ENCODE measurements at places on chromosomes 2 and 18.
A peak's percentile ranks its signal among the peaks of the same experiment; 100 is the strongest.

DNA sequence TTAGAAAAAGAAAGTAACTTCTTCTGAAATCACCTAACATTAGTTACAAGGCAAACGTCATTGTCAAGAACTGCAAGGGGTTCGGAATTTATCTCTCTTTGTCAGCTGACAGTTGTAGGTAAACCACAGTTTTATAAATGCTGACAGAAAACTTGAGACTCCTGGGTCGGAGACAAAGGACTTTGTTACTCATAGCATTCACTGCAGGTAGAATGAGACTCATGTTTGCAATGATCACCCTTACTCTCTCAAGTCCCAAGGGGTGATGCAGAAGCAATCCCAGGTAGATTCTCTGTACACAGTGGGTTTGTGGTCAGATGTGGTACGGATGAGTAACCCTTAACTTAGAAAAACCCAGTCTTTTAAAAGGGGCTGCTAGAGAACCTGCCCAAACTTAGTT lies 757.8 kb downstream of the TRIB2 start:
- DNase-seq, result no peak

GRCh38 chr2:224407241-224407701 lies 5.4 kb upstream of the FAM124B start:
- no peak for DNase-seq

- DNase-seq, result no peak
These were observed 2.4 kb downstream of the LRRC30 start for GRCh38 chr18:7233134-7233810.

GRCh38 chr2:168346725-168347477 lies 99.5 kb upstream of the STK39 start:
- DNase-seq, result peak; percentile 30

DNA sequence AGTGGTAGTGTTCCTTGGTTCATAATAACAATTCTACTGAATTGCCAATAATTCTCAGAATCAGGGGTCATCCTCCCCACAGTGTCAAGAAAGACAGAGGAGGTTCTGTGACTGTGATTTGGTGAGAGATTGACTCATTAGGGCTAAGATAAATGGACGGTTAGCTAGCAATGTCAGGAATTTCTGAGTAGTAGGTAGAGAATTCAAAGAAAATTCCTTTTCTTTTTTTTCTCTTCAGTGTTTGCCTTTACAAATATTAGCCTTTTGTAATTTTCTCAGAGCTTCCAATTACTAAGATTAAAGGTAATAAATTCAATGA lies 16.8 kb upstream of the CRIM1 start:
- DNase-seq, result no peak

DNA sequence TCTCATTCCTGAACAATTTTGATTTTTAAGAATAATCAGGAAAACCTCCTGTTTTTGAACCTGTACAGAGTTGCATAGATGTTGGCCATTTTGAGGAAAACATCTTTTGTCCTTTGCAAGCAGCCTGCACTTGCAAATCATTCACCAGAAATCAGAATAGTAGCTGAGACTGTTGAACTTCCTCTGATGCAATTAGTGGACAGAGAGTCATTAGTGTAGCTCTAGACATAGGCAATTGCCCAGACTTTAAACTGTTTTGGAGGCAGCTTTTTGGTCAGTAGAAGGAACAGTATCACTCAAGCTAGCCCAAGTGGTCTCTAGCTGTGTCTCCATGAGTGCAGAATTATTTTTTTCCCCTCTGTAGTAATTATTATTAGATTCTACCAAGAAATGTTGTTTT lies 326.1 kb downstream of the PIK3C3 start:
- no peak for DNase-seq

GRCh38 chr2:96427917-96428316 lies 77.2 kb downstream of the NEURL3 start:
- DNase-seq, result no peak

GRCh38 chr18:48837676-48838075 lies 113.1 kb downstream of the SMAD7 start:
- no peak for DNase-seq

DNA sequence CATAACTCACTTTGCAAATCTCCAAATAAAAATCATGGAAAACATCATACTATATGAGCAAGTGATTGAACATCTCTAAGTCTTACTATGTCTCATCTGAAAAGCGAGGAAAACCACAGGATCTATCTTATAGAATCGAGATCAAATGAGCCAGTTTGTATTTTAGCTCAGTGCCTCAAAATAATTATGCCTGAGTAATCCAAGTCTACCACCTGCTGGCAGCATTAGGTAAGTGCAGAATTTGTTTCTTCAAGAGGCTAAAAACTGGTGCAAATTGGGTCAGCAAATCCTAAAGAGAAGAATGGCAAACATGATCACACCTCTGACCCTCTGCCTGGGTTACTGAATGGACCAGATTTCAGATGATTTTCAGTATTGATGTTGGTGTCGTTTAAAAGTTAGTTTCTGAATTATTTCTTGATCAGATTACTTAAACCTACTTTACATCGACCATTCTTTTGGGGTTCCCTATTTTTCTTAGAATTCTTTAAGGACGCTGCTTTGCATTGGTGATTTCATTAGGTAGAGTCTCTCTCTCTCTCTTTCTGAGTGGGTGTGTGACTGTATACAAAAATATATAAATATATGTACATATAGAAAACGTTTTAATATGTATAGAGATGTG lies 12.7 kb upstream of the FHOD3 start:
- peak; percentile 28 for DNase-seq

DNA sequence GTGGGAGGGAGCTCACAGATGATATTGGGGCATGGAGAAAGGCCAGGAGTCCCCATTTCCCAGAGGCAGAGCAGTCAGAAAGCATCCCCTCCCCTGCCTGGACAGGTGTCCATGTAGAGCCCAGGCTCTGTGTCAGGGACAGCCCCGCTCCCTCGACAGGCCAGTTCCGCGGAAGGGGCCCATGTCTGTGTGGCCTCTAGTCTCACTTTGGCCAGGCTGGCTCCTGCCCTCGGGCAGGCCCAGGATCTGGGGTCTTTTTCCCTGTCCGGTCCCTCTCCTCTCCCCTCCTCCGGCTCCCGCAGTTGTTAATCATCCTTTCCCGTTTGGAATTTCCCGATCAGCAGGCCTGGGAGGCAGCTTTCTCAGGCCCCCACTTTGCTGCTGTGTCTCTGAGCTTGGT lies 20.4 kb upstream of the PDIA6 start:
- DNase-seq, result no peak

GRCh38 chr2:28447943-28448792 lies 47.7 kb upstream of the PLB1 start:
- no peak for DNase-seq

DNA sequence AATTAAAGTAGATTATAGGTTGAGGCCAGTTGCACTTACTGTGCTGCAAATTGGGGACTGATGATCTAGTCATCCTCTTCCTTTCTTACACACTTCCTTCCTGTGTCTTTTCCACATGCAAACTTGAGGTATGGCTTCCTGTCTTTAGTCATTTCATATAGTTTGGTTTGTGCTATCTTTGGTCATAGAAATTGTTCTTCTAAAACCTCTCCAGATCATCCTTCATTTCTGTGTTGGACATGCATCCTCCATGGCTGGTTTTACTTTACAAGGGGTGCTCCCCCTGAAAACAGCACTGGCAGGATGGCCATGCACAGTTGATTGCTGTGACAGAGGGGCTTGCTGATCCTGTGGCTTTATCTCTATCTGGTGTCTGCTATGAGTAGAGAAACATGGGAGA lies 36.5 kb downstream of the MGAT5 start:
- DNase-seq, result no peak

- DNase-seq, result no peak
These were observed 68.9 kb downstream of the ZNF521 start for GRCh38 chr18:25282896-25283703.

DNA sequence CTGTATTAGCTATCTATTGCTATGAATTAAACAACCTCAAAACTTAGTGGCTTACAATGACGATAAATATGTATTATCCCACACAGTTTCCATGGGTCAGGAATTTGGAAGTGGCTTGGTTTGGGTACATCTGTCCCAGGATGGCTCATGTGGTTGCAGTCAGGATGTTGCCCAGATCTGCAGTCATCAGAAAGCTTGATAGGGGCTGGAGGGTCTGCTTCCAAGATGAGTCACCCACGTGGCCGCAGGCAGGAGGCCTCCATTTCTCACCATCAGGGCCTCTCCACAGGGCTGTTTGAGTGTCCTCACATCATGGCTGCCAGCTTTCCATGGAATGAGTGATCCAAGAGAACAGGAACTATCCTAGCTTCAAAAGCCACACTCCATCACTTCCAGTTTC lies 46.4 kb downstream of the CHRNA1 start:
- DNase-seq, result no peak

- DNase-seq, result no peak
These were observed 372.9 kb downstream of the EN1 start for GRCh38 chr2:118474541-118474920.

GRCh38 chr2:155456222-155456621 lies 757.7 kb downstream of the KCNJ3 start:
- no peak for DNase-seq

DNA sequence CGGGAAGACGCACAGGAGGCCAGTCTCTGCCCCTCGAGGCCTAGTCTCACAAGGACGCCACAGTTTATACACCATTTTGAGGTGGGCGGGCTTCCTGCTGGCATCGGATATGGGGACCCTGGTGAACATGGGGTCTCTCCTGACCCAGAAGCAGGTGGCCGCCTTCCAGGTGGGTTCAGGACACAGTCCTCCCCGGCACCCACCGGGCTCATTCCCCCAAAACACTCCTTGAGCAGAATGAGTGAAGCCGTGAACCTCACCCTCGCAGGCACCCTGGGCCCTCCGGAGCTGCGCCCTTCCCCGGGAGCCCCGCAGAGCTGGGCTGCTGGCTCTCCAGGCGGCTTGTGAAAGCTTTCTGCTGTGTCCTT lies 6.5 kb downstream of the NFATC1 start:
- DNase-seq, result no peak

- no peak for DNase-seq
These were observed 5.8 kb upstream of the DGUOK start for GRCh38 chr2:73920577-73921545.

GRCh38 chr2:37983719-37984118 lies 58.6 kb downstream of the RMDN2 start:
- no peak for DNase-seq

- DNase-seq, result no peak
These were observed 51.1 kb upstream of the BCL11A start for GRCh38 chr2:60604486-60605064.

DNA sequence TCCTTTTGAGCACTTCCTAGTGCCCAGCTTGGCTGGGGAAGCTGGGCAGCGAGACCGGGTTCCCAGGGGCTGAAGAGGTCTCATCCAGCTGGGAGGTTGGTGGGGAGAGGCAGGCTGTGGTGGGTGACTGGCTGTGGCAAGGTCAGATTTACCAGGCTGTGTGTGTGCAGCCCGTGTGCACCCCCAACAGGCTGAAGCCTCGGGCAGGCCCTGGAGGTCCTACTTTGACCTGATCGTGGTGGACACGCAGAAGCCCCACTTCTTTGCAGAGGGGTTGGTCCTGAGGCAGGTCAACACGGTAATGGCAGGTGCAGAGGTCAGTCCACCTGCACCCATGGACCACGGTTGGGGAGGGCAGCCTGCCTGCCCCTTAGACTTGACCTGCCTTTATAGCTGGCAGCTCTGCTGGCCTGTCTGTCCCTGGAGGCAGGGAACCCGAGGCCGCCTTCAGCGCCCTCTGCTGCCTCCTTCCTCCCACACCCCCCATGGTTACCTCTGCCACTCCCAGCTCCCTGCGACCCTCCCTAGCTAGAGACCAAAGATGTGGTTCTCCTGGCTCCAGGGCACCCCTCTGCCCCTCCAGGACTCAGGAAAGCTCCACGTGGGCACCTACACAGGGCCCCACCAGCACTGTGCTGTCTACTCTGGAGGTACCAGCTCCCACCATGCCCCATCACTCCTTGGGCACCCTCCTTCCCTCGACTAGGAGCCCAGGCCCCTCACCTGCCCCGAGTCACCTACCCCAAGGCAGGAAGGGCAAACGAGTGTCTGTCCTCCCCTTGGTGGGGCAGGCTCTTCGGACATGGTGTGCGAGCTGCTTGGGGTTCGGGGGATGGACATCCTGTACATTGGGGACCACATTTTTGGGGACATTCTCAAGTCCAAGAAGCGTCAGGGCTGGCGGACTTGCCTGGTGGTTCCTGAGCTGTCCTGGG lies 4.0 kb downstream of the NT5DC4 start:
- DNase-seq, result no peak

DNA sequence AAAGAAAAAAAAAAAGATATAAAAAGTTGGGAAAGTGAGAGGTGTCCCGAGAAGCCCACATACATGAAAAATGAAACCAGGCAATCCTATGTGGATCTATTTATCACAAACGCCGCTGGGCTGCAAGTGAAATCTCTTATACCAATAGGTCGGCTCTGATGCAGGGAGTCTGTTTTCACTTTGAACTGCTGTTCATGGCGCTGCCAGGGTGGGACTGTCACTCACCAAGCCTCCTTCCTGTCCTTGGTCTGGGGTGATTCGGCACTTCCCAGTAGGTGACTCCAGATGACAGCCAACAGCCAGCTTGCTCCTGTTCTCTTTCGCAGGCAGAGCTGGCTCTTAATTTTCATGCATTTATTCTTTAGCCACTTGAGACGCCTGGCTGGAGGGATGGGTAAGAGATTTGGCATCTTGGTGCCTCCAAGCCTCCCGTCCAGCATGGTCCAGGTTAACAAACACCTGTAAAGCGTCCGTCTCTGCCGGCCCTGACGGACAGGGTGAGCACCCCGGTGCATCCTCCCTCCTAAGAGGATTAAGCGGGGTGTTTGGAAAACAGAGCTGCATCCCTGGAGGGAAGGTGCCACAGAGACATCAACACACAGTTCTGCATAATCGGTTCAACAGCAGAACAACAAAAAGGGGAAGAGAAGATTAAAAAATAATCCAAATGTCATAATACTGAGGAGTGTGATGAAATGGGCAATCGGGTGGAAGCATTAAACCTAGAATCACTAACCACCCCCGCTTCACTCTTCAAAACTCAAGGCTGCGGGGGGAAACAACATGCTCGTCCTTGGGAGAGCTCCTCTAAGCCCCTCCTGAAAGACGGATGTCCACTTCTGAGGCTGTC lies 58.7 kb downstream of the STEAP3 start:
- DNase-seq, result no peak
